Skeletal muscle cell (primary cell): ENCODE measurements at places on chromosomes 2 and 18.
A peak's percentile ranks its signal among the peaks of the same experiment; 100 is the strongest.

- DNase-seq = no peak
Observed at GRCh38 chr2:131154647-131155046, 49.5 kb downstream of the PLEKHB2 start.

DNA sequence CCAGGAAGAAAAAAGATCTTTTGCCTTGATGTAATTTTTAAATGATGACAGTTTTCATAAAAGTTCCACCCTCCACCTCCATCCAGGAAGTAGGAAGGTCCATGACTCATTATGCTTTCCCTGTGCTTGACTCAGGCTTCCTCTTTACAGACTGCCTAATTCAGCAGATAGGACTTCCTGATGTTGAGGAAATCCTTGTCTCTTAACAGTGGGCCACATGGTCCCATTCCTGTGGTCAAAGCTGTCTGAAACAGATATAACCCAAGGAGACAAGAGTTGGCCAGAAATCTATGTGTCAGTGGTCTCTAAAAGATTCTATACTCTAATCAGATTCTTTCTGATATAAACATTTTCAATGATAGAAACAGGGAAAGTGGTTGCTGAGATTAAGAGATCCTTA, 119.1 kb downstream of the BAZ2B start:
- peak; percentile 78 for DNase-seq

GRCh38 chr2:37720533-37721200, 49.2 kb upstream of the CDC42EP3 start:
- peak; percentile 73 for DNase-seq

GRCh38 chr2:26235089-26235488, 9.3 kb downstream of the HADHA start:
- DNase-seq = no peak

- DNase-seq = no peak
Observed at GRCh38 chr2:216033403-216033802, 20.1 kb upstream of the MREG start.

DNA sequence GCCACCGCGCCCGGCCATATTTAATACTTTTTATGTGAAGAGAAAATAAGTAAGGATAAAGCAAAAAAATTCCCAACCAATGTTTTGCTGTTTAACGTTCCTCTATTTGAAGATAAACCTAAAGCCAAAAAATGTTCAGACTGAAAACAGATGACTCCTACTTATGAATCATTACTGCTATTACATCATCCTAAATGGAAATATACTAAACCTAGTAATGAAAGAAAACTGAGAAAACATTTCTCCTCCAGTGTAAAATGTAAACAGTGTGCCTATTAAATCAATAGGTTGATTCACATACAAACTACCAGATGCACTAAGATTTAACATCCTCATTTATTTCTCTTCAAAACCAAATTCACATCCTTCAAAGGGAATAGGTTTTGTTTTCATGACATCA, 43.5 kb downstream of the CWC22 start:
- DNase-seq = peak; percentile 15

GRCh38 chr2:31270822-31271231, 36.9 kb downstream of the EHD3 start:
- no peak for DNase-seq

- DNase-seq = no peak
Observed at GRCh38 chr2:71530211-71530610, 76.8 kb downstream of the DYSF start.

DNA sequence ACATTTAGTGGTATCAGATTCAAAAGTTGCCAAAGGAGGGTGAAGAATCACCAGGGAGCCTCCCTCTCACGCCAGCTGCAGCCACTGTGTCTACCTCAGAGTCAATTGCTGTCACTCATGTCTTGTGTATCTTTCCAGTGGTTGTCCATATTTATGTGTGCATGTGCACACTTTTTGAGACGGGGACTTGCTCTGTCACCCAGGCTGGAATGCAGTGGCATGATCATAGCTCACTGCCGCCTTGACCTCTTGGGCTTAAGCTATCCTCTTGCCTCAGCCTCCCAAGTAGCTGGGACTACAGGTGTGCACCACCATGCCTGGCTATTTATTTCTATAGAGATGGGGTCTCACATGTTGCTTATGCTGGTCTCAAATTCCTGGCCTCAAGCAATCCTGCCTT, 4.0 kb downstream of the MOCOS start:
- DNase-seq = no peak

GRCh38 chr2:146602856-146603255, 1242.0 kb upstream of the ACVR2A start:
- DNase-seq = no peak

DNA sequence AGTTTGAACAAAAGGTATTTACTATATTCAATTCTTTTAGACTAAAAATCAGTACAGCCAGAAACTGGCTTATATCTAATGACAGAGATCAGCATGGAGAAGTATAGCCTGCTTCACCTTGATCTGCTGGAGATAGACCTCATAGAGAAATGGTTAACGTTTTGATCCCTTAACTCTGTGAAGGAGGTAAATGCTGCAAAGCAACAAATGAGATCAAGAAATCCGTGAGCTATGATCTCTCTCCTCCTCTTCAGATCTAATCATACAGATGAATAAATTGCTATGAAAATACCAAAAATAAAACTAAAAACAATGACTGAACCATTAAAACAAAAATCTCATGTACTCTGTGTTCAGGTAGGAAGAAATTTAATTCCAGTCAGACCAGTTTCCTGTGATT, 42.8 kb downstream of the KLHL14 start:
- no peak for DNase-seq

- DNase-seq = no peak
Observed at GRCh38 chr2:2798337-2798736, 467.3 kb upstream of the MYT1L start.

DNA sequence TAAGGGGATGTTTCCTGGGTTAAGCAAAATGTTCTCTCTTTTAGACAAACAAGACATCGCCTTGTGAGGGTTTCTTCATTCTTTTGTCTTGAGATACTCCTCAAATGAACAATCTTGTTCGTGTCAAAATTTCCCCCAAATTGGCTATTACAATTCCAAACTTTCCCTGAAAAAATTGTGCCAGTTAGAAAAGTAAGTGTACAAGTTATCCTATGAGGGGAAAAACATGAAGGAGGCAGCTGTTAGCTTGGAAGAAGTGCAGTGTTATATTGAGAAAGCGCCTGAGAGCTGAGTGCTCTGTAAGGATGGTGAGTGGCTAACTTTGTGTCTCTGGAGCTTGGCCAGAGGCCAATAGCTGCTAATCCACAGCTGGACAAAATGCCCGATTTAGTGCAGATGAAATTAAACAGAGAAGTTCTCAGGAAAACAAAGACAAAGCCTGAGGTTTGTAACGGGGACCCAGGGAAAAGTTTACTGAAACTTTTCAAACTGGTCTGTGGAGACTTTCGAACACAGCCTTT, 14.1 kb upstream of the PLEKHH2 start:
- DNase-seq = no peak

DNA sequence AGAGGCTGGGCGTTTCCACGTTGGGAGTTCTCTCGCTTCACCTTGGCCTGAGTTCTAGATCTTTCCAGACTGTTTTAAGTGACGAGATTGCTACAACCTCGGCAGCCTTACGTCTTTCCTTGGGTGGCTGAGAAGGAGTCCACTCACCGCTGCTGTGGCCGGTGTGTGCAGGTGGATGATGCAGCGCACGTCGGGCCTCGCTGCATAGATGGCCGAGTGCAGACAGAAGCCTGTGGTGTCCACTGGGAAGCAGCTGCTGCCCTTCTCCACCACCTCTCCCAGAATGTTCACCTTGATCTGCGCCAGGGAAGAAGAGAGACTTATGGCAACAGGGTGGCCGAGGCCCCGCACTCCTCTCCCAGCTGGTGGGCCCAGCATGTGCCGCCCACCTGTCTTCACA, 75.7 kb downstream of the ADD2 start:
- DNase-seq = no peak
